ENCODE measurements at places on chromosomes 6 and 20.

DNA sequence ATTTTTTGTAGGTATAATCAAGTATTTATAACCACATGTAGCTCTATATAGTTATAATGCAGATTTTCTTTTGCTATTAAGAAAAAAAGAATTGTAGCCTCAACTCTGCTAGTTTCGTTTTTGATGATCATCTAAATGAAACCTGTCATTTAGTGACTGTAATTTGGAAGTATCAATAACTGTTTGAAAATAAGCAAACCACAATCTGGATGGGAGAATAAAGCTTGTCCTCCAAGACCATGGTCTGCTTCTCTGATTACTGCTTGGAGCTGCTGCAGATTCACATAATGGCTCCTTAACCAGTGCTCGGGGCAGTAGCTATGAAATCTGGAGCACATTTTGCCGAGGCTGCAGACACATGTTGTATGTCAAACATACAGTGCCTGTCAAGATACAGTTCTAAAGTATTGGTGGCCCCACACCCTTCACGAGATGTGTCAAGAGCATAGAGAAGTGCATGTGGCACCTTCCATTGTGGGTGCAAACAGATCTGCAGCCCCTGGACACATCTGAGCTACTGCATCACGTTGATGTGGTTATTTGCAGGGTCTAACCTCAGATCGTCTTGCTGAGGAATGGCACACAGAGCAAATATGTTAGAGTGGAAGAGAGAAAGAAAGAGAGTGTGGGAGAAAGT, 255.7 kb upstream of the SUPT3H start:
- DNase-seq: no peak

DNA sequence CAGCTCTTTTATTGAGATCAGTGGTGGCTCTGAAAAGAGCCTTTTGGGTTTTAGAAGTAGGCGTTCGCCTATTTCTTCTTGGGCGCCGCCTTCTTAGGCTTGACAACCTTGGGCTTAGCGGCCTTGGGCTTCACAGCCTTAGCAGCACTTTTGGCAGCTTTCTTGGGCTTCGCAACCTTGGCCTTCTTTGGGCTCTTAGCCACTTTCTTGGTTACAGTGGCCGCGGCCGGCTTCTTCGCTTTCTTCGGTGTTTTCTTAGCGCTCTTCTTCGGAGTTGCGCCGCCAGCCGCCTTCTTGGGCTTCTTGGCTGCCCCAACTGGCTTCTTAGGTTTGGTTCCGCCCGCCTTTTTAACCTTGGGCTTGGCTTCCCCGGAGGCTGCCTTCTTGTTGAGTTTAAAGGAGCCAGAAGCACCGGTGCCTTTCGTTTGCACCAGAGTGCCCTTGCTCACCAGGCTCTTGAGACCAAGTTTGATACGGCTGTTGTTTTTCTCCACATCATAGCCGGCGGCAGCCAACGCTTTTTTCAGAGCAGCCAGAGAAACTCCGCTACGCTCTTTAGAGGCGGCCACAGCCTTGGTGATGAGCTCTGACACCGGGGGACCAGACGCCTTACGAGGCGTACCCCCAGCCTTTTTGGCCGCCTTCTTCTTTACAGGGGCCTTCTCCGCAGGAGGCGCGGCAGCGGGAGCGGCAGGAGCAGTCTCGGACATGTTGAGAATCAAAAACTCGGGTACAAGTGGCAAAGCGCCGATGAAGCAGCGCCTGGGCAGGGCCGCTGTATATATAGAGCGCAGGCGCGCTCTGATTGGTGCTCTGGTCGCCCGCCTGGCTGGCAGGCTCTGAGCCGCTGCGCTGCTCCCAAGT, 31.3 kb upstream of the HFE start:
- peak; percentile 88 for DNase-seq

GRCh38 chr6:45199554-45199953, 128.6 kb upstream of the RUNX2 start:
- DNase-seq: no peak

DNA sequence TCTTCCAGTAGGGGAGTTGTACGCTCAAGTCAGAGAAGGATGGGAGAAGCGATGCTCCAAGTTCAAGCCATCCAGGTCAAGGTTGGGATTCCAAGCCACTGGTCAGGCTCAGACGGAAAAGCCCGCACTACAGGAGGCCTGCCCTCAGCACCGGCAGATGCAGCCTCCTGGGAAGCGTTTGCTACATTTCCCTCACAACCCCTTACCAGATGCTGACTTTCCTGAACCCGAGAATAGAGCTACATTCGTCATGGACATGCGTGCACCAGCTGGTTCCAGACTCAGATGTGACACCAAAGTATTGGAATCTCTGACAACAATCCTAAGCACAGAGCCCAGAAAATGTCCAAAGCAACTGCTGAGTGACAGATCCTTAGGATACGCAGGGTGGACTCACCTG, 174.8 kb downstream of the SASH1 start:
- no peak for DNase-seq

GRCh38 chr6:85421972-85422371, 27.9 kb upstream of the NT5E start:
- no peak for DNase-seq

DNA sequence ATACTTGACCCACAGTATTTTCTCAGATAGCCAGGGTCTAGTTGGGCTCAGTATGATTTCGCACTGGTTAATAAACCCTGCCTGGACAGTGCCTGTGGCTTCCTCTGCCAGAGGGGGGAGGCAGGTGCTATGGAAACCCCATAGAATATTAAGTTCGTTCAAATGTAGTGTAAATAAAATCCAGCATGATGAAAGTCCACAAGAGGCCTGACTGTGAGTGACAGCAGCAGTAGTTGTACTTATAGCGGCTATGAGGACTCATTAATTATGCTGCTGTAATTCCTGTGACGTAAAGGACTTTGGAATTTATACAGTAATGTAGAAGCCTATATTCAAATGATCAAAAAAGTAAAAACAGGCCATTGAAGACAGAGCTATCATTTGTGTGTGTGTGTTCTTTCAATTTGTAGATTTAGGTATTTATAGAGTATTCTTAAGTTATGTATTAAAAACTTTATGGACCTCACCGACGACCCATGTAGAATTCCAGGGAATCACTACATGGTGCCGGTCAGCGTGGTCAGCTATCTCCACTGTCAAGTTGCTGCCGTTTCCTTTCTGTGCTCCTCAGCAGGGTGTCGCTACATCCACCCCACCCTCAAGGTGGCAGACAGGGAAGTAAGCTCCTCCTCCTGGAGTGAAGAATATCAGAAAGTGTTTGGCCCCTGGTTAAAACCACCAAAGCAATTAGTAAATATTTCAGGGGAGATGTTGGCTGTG, 10.0 kb downstream of the PYGB start:
- no peak for DNase-seq

Data from activated CD4-positive, alpha-beta T cell treated with anti-CD3 and anti-CD28 coated beads, Interleukin-2, amount 50 U/mL, for 48 hours (primary cell).